Stimulated activated CD4-positive, alpha-beta T cell treated with anti-CD3 and anti-CD28 coated beads, Interleukin-1b, Interleukin-23, amount 100 ng/mL, for 48 hours (primary cell): ENCODE measurements at places on chromosomes 2 and 18.

GRCh38 chr2:7673101-7673500 is 755.9 kb downstream of the RNF144A start:
- no peak for DNase-seq

DNA sequence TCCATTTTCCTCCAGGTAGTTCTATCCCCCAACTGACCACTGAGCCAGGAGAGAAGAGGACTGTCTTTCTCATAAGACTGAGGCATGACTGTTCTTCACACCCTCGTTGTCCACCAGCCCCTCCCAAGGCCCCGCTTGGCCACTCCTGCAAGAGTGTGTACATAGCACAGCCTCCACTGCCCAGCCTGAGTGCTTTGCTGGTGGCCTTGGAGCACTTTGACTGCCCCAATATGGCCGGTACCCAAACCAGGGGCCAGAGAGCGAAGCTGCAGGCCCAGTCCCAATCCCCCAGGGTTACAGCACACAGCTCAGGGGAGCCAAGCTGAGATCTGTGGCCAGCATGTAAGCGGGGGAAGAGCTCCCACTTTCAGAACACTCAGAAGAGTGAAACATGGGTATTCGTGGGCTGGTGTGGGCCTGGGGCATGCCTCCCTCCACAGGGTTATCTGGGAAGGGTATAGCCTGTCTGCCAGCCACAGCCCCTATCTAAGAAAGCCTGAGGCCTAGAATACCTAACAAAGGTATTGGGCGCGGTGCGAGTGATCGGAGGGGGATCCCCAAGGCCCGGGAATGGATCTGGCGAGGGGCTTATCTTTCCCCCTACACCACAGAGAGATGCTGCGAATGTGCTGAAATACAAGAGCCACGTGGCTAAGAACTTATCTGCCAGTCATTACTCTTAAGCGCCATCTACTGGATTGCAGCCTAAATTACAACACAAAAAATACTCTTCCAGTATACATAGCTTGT is 163.8 kb downstream of the WDPCP start:
- no peak for DNase-seq

- DNase-seq = no peak
Measured at GRCh38 chr2:28343971-28344715, 48.5 kb upstream of the FOSL2 start.

GRCh38 chr18:48122376-48122775 is 191.9 kb upstream of the SMAD2 start:
- DNase-seq = no peak

GRCh38 chr2:181304011-181304844 is 153.0 kb upstream of the ITGA4 start:
- DNase-seq = no peak

DNA sequence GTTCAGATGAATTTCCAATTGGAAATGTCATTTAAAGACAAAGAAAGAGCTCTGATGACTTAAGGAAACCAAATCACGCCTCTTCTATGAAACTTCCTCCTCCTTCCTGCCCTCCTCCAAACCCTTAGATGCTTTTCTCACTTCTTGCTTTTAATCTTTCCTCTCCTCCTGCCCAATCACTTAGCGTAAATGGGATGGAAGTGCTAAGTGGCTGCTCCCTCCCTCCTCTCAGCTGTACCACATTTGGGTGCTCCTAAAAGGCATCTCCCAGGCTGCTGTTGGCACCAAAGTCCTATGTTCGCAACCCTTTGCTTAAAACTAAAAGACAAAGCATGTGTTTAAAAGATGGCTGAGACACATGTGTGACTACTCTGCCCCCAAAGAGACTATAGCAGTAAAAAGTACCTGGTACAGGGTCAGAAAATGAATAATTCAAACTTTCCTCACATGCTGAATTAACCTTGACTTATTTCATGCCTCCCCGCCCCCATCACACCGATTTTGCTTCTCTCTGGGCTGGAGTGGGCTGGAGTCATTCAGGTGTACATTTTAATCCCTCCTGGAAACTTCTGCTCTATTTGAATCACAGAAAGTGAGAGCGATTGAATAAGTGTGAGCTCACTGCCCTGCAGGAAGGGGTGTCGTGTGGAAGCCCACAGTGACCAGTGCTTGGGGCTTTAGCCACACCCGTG is 59.2 kb upstream of the KLF7 start:
- peak; percentile 76 for DNase-seq

GRCh38 chr18:23365602-23366001 is 87.5 kb upstream of the RIOK3 start:
- no peak for DNase-seq

DNA sequence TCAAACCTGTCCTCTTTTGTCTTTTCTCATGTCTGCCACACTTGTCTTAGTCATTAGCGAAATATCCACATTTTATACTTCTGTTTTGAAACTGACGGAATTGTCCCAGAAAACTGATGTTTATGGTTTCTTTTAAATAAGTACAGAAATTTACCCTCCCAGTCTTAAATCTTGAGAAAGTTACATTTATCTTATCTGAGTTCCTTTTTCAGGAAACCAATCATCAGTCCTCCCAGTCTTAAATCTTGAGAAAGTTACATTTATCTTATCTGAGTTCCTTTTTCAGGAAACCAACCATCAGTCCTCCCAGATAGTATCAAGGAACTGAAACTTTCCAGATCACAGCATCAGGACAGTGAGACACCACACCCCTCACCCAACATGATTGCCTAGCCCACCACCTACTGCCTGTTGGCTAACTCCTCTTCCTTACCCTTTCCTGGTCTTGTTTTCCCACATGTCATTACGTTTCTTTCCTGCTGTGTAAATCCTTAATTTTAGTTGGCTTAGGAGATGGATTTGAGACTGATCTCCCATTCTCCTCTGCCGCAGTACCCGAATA is 247.7 kb downstream of the PTPRM start:
- DNase-seq = no peak

DNA sequence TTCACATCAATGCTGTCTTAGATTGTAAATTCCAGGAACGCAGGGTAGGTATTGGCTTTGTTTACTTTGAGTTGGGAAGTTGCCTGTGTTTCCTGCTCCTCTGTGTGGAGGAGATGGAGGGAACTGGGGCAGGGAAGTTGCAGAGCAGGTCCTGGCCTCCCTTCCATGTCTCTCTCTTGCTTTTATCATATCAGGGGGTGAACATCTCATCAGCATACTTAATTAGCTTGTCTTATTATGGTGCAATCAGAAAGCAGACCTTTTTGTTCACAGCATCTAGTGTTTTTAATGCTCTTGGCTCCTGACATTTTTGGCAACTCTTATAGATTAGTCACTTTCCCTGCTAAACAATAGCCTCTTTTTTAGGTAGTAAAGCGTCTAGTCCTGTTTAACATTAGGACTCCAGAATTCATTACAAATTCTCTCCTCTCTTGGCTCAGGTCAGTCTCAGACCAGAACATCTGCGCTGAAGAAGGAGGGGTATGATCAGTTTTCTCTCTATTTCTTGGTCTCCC is 11.5 kb upstream of the DIPK1C start:
- DNase-seq = no peak

GRCh38 chr2:181140414-181140813 is 160.0 kb downstream of the UBE2E3 start:
- DNase-seq = no peak

- no peak for DNase-seq
Measured at GRCh38 chr2:36060133-36060532, 295.4 kb upstream of the CRIM1 start.

- no peak for DNase-seq
Measured at GRCh38 chr18:34817636-34818035, 107.5 kb downstream of the DTNA start.

- no peak for DNase-seq
Measured at GRCh38 chr2:118442996-118443553, 354.8 kb downstream of the INSIG2 start.

GRCh38 chr2:57190007-57190406 is 856.6 kb upstream of the VRK2 start:
- no peak for DNase-seq

GRCh38 chr18:52748343-52748742 is 408.3 kb downstream of the DCC start:
- DNase-seq = no peak

DNA sequence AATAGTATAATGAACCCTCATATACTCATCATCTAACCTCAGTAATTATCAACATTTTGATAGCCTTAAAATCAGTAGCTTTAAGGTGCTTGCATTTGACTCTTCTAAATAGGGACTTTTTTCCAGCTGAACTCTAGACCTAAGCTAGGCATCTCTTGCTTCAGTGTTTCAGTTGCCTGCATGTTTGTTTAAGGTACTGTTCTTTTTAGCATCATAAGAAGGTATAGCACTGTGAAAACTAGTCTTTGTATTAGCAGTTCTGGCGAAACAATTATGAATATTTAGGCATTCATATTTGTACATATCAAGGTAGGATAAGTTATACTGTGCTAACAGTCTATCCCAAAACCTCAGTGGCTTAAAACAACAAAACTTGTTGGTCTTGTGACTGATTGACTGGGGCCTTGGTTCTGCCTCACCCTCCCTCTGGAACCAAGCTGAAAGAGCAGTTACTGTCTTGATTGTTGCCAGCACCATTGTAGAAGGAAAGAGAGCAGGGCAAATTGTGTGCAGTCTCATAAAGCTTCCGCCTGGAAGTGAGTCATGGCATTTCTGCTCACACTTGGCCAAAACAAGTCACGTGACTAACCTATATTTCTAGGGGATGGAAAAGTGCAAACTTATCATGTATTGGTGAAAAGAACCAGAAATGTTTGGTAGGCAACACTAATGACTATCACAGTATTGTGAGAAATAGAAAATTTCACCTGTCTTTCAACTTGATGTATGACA is 24.3 kb downstream of the GALNT1 start:
- no peak for DNase-seq

GRCh38 chr18:9918016-9918680 is 4.3 kb downstream of the VAPA start:
- DNase-seq = no peak

DNA sequence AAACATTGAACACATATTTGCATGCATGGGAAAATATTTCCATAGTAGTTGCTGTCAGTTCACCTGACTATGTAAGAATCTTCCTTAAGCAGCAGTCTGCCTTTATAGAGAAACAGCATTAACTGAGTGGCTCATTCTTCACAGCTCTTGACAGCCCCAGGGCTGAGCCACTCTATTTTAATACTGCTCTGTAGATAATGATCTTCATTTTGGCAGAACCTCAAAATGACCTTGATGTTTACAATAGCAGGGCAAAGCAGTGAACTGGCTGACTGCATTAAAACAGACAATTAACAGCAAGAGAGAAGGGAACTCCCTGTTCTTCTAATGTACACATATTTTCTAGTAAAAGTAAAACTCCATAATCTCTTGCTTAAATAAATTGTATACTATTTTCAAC is 580.6 kb upstream of the SOX11 start:
- DNase-seq = no peak

DNA sequence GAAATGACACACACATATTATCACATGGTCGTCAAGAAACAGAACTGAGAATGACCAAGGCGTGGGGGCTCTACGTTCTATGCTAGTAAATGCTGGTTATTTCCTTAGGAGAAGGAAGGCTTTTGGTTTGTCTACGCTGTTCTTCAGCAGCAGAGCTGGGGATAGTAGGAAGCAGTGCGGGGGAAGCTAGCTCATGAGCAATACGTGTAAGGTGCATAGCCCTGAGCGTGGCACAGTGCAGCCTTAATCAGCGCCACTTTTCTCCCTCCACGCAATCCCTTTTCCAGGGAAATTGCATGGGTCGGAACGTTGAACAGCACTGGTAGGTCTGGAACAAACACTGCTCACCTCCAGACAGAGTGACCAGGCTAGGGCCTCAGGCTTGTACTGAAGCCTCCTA is 199.6 kb upstream of the FBXO11 start:
- DNase-seq = no peak

DNA sequence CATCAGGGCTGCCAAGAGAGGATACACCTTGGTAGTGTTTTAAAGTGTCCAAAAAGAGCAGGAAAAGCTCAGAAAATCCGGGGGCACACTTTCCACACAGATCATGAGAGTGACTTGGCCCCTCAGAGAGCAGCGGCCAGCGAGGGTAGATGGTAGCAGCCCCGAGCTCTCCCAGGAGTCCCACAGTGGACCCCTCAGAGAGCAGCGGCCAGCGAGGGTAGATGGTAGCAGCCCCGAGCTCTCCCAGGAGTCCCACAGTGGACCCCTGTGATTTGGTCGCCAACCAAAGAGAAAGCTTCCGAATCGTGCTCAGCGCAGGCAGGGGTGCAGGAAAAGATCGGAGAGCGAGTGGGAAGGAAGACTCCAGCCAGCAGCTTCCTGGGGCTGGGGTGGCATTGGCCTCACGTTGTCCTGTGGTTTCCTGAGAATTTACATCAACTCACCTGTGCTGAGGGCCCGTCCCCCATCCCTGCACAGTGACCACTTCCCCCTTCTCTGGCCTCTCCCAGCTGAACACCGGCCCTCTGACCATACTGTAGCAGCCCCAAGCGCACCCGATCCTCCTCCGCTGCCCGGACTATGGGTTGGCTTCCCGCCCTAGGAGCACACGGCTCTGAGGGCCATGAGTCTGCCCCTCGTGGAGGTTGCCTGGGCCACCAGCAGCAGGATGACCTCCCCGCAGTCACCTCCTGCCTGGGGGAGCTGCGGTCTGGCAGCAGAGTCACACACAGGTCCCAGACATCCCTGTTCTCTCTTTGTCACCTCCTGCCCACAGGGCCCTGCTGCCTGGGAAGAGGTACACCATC is 33.7 kb downstream of the MTERF4 start:
- DNase-seq = no peak

DNA sequence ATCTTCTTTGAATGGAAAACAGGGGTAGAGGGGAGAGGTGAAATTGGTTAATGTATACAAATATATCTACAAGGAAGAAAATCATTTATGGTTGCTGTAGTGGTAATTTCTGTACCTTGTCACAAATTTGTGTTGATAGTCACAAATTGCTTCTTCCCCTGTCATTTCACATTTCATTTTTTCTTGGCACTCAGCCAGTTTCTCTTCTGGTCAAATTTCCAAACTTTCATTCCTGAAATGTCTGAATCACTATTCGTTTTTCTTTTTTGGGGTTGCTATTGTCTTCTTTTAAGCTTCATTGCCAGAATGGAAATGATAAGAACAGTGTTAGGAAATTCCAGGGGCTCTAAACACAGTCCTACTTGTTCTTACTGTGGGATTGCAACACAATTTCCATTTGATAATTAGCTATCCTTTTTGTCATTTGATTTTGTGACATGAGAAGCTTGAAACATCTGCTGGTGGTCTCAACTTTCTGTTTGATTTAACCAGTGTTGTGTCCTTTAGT is 136.0 kb upstream of the GCFC2 start:
- no peak for DNase-seq

GRCh38 chr18:48376406-48376805 is 32.8 kb downstream of the ZBTB7C start:
- DNase-seq = no peak

DNA sequence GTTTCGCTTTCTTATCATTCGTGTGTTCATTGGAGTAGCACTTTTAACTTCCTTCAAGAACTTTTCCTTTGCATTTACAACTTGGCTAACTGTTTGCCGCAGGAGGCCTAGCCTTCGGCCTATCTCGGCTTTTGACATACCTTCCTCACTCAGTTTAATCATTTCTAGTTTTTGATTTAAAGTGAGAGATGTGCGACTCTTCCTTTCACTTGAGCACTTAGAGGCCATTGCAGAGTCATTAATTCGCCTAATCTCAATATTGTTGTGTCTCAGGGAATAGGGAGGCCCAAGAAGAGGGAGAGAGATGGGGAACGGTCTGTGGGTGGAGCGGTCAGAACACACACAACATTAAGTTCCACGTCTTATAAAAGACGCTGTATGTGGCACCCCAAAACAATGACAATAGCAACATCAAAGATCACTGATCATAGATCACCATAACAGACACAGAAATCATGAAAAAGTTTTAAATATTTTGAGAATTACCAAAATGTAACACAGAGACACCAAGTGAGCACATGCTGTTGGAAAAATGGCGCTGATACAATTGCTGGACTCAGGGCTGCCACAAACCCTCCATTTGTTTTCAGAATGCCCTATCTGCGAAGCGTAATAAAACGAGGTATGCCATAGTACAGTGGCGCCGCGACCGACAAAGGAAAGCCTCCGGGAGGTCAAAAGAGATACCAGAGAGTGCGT is 553 bp downstream of the TIGD1 start:
- no peak for DNase-seq
